ENCODE measurements at places on chromosomes 5 and 9.

DNA sequence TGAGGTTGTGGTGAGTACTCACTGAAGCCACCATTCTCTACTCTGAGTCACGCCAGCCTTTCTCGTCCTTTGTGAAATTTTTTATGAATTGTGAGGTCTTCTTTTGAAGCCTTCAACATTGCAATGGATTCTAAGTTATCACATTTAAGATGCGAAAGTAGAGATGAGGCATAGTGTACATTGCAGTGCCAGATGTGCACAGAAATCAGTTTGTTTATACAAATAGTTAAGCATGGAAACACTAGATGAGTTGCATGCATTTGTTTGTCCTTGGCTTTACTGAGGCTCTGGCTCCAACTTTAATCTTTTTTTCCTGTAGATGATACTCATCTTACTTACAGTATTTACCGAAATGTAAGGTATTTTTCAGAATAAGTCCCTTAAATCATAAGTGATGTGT lies 453.7 kb upstream of the RIOK2 start:
- DNase-seq, result no peak

GRCh38 chr5:6494939-6495338 lies 46.3 kb downstream of the UBE2QL1 start:
- no peak for DNase-seq

GRCh38 chr5:27639005-27639612 lies 600.7 kb upstream of the CDH9 start:
- no peak for DNase-seq

DNA sequence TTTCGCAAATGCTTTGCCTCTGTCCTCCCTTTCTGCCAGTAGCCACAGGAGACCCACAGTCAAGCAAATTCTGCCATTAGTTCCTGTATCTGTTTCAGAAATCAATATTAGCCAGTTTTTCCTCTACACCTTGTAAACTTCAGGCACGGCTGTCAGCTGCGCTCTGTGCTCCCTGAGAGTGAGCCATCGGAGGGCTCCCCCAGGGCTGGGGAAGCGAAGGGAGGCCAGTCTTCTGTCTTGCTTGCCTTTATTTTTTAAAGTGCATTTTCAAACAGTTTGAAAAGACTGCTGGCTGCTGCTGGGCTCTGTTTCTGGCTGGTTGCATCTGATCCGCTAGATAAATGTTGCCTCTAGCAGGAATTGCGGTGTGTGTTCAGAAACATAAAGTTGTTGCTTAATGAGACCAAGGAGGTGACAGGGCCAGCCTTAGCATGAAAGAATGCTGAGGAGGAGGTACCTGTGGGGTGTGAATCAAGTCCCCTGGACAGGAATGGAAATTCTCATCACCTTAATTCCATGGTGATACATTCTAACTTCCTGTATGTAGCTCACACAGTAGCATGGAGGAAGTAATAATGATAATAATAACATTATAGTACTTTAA lies 421.7 kb upstream of the KIF2A start:
- DNase-seq, result no peak

- no peak for DNase-seq
Observed at GRCh38 chr9:2008372-2008771, 6.8 kb upstream of the SMARCA2 start.

- no peak for DNase-seq
Observed at GRCh38 chr9:12737871-12738270, 36.9 kb upstream of the LURAP1L start.

DNA sequence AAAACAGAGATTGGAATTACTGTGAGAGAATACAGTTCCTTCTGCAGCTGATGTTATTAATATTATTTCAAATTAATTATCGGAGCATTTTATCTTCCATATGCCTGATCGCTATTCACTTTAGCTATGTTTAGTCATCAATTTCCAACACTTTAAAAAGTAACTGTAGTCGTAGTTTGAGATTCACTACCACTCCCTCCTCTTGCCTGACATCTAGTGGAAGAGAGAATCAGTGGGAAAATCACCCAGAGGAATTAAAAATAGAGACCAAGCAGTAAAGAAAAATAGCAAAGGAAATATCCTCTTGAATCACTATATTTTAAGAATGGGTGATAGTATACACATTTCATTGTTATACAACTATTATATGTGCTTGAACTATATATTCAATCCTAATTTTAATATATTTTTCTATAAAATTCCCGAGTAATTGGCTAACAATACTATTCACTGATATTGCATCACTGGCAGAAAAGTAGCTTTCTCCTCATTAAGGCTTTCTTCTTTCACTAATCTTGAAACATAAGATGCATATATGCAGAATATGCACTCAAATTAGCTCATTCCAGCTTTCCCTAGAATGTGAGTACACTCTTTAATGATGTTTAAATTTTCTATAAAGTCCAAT lies 708.7 kb downstream of the CDH9 start:
- no peak for DNase-seq

DNA sequence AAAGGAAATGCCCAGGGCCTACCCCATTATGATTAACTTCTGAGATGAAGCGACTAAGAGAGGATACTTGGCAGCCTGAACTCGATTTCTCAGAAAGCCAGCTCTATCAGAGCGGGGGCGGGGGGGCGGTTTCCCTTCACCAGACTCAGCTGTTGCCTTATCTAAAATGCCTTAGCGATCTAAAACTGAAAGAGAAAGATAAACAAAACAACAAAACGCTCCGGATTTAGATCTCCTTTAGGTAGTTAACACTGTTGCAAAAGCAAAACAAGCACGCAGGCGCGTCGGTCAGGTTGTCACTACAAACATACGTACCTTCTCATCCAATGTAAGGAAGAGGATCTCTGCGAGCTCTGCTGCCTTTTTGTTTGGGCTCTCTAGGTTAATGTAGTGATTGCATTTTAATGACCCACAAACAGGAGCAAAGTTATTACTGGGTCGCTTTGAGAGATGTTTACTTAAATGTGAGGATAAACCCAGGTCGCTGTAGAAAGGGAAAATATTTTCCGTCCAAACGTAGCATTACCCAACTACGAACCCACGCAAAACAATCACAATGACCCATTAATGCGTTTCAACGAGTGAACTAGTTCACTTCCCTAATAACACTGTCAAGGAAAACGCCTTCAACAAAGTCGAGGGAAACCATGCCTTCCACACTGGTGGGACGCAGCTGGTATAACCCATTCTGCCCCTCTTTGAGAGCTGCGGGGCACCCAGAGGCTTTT lies 982 bp downstream of the EPB41L4A start:
- peak; percentile 49 for DNase-seq

DNA sequence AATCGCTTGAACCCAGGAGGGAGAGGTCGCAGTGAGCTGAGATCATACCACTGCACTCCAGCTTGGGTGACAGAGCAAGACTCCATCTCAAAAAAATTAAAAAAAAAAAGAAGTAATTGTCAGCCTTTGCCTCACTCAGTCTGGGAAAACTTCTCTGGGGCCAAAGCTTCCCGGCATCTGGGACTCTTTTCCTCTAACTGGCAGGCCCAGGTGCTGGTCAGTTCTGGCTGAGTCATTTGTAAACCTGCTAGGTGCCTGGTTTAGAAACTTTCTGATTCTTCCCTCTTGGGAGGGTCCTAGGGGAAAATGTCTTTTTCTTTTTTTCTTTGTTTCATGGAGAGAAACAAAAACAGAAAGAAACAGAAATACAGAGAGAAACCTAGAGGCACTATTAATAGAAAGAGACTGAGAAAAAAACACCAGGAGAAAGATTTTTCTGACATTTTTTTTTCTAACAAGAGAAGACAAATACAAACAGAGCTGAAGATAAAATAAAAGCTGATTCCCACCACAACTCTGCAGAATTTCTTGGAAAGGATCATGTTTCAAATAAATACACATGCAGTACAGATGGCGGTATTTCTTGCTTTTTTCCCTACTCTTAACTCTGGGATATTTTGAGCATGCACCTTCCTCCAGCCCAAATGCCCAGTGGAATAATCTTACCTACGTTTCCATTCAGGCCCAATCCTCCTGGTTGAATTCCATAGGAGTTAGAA lies 22.1 kb upstream of the UBAP2 start:
- no peak for DNase-seq

GRCh38 chr9:38000332-38000731 lies 68.7 kb downstream of the SHB start:
- DNase-seq, result no peak
